Stimulated activated CD4-positive, alpha-beta T cell treated with anti-CD3 and anti-CD28 coated beads, TNF-alpha, amount 100 ng/mL, for 48 hours (primary cell): ENCODE measurements at places on chromosomes 4 and X.

GRCh38 chrX:145881175-145881995 lies 63.8 kb downstream of the SLITRK2 start:
- DNase-seq: no peak

DNA sequence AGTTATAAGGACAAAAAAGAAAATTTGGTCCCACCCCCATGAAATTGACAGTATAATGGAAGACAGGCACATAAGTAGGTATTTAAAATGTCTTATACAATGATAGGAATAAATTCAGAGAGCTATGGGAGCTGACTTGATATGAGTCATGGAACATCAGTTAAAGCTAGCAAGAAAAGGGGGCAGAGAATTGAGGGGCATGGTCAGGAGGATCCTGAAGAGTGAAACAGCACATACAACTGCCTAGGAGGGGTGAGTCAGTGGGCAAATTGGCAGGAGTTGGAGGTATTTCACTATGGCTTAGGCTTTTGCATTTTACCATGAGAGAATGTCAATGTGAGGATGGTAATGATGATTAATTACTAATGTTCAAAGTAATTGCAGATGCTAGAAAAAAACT lies 95.4 kb upstream of the BANK1 start:
- no peak for DNase-seq

DNA sequence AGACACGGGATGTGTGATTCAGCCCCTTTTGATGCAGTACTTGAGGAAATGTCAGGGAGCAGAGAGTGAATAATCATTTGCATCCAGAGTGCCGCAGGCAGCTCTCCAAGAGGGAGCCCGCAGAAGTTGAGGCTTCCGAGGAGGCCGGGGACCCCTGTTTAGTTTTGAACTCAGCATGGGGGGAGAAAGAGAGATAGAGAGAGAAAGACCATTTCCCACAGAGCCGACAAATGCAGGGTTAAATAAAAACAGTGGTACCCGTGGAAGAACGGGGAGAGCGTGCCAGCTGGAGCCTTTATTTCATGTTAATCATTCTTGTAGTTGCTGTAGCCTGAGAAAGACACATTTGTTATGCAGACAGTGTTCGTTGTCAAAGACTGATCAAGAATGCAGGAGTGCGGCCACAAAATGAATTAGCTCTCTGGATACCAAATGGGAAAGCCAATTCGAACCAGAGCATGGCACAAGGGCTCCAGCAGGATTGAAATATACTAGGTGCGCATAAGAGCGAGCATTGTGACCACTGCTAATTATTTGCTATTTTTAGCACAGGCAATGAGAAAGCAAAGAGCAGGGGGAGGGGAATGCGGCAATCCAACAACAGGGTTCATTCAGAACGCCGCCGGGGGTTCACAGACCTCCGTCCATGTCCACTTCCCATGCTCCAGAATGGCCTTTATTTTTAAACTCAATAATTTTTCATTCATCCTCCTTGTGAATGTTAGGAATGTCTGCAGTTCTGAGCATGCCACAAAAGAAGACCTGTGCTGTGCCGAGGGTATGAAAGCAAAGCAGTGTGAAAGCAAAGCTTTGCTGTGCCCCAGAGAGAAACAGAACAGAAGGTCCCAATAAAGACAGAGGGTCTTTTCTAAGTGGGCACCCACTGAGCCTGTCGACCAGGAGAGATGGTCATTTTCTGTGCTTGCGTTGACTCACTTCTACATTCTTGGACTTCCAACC lies 243.9 kb upstream of the VCX3A start:
- no peak for DNase-seq

- DNase-seq: no peak
These were observed 35.9 kb upstream of the PHOX2B start for GRCh38 chr4:41784191-41784979.

- DNase-seq: no peak
These were observed 121.1 kb downstream of the ATXN3L start for GRCh38 chrX:13198762-13199064.

DNA sequence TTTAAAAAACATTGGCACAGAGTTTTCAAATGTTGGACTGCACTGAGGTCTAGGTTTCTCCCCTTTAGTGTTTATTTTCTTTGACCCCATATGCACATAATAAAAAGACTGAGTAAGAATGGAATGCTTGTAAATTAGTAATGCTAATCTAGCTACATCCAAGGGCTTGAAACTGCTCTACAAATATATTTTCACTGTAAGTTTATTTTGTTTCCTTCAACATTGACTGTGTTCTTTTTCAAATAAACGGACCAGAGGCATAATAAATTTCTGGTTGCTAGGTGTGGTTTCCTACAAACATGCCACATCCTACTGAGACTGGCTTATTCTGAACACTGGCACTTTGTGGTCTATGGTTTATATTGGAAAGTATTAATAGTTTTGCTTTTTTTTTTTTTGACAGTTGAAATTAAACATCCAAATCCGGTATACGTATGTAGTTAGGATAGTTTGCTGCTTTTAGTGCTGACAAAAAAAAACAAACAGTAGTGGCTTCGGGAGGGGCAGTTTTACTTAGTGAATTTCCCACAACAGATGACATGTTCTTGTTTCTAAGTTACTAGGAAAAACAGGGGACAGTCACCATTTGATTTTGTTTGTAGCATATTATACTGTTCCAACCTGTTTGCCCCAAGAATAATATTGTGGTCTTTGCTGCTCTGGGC lies 13.2 kb downstream of the CA5B start:
- no peak for DNase-seq

GRCh38 chr4:41154010-41154813 lies 60.1 kb downstream of the APBB2 start:
- DNase-seq: no peak

DNA sequence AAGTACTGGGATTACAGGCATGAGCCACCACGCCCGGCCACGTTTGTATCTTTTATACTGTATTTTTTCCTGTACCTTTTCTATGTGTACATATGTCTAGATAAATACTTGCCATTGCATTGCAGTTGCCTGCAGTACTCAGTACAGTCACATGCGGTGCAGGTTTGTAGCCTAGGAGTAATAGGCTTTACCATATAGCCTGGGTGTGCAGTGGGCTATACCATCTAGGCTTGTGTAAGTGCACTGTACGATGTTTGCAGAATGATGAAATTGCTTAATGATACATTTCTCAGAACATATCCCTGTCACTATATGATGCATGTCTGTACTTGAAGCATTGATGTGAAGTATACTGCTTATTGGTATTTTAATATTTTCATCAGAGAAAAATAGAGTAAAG lies 115.4 kb upstream of the PUDP start:
- DNase-seq: no peak

DNA sequence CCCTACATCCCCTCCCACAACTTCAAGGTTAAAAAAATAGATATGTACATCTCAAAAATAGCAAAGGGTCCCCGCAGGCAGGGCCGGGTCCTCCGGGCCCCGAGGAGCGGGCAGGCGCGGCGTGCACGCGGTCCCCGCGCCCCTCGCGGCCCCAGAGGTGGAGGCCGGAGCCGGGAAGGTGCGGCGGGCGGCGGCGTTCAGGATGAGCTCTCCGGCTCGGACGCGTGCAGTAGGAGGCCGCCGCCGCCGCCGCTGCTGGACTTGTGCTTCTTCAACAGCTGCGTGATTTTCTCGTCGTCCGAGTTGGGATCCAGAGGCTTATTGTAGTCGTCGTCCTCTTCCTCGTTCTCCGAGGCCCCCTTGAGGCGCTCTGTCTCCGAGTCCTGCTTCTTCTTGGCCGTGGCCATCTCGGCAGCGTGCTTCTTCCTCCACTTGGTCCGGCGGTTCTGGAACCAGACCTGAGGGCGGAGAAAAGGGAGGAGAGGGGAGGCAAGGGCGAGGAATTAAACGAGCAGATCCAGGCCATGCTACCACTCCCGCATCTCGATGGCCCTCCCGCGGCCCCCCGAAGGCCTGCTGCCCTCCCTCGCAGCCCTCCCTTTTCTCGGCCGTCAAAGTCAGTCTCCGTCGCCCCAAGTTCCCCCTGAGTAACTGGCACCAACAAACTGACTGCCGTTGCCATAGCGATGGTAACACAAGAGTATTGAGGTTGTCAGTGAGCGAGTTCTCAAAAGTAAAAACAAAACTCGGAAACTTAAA lies 5.8 kb downstream of the NKX6-1 start:
- no peak for DNase-seq
